ENCODE measurements at places on chromosomes 3 and 15.

DNA sequence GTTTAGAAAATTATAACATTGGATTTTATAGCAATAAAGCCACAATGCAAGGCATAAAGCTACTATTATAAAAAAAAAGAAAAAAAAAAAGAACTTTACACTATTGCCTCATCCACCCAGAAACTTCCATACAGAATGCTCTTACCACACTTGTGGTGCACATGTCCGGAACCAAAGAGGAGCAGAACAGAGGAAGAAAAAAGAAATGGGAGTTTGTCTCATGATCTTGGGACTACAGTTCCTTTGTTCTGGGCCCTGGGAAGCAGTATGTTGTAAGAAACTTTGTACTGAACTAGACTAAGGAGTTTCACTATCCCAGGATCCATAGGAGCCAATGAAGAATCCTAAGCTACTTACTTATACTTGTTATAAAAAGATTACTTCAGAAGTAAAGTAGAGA lies 36.1 kb downstream of the FMN1 start:
- DNase-seq, result no peak

DNA sequence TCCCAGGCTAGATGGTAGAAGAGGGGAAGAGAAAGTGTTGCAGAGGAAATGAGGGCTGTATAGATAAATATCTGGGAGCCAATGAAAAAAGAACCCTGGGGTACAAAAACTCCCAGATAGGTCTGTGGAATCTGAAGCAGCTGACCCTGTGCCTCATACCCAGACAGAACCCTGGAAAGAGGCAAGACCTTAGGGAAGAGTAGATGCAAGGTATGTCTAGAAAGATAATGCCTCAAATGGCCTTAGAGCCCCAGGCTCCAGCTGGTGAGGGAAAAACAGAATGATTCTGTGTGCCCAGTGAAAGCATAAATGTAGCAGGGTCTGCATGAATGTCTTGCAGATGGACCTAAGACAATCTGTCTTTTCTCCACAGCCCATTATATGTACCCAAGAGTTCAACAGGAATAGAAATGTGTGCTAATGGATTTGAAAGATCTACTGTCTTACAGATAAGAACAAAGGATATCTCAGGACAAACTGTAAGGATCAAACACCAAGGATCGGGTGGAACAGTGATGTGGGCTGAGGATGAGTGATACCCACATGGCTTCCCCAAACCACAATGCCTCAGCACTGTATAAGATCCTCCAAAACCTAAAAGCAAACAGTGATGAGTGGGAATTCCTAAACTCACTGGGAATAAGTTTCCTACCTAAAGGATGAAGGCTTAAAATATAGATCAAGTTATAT lies 58.8 kb downstream of the NCEH1 start:
- no peak for DNase-seq

- no peak for DNase-seq
Observed at GRCh38 chr3:73415118-73415517, 209.6 kb downstream of the PDZRN3 start.

DNA sequence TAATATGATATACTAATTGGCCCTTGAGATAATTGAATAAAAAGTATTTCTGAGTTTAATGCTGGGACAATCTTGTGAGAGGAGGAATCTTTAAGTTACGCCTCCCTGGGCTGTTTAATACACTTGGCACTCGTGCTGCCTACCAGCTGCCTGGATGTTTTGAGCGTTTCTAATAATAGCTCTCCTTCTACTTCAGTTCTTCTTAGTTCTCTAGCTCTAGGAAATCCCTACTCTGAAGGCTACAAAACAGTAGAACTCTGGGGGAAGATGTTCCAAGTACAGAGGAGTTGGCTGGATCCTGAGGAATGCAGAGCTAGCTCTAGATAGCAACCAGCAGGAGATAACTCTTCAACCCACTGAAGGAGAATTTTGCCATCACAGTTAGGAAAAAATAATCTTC lies 3.5 kb downstream of the NAALADL2 start:
- DNase-seq, result no peak

DNA sequence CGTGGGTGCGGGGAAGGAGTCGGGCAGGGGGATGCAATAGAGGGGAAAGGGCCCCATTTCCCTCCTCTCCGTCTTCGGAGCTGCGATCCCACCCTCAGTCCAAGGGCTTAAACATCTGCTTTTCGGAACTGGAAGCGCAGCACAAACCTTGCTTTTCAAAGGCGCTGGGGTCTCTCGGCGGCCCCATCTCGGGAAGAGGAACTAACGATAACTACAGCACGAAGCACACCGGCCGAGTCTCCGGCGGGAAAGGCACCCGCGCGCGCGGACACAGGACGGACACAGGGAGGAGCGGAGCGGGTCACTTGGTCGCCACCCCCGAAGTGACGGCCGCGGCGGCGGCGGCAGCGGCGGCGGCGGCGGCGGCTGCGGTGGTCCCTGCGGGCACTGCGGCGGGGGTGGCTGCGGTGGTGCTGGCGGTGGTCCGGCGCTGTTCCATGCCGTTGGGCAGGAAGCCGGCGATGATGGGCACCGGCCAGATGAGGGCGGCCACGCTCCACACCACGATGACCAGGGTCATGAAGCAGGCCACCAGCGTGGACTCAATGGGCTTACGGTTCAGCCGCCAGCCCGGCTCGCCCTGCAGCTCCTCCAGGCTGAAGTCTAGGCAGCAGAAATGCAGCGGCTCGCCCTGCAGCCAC lies 1.1 kb downstream of the TMEM158 start:
- peak; percentile 95 for DNase-seq

- DNase-seq, result no peak
Observed at GRCh38 chr3:193780397-193780796, 187.4 kb downstream of the OPA1 start.

DNA sequence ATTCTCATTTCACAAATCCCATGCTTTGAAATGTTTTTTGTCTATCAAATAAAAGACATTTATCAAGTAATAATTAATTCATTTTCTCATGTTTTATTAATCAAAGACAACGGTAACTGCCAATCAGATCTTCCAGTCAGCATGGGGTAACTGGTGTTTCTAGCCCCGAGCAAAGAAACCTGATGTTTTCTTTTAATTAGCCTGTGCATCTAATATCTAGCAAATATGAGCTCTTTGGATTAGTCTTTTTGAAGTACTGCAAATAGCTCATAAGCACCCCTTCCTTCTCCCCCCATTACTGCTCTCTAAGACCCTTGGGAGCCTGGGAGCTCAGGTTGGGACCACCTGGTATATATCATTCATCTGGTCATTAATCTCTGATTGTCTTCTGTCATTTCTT lies 43.1 kb upstream of the SRGAP3 start:
- no peak for DNase-seq

DNA sequence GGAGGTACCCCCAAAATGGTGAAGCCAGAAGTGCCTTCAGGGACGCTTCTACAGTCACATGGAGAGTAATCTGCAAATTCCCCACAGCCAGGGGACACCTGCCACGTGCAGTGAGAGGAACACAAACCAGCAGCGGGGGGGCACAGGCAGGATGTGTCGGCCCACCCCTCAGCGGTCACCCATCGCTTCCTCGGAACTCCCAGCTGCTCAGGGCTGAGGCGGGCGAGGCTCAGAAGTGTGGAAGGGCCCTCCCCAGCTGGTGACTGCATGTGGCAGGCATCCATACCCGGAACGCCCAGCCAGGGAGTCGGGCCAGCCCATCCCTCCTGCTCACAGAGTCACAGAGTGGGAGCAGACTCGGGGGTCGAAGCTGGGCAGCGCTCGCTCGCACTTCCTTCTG lies 63.7 kb downstream of the SLC12A8 start:
- DNase-seq, result no peak

DNA sequence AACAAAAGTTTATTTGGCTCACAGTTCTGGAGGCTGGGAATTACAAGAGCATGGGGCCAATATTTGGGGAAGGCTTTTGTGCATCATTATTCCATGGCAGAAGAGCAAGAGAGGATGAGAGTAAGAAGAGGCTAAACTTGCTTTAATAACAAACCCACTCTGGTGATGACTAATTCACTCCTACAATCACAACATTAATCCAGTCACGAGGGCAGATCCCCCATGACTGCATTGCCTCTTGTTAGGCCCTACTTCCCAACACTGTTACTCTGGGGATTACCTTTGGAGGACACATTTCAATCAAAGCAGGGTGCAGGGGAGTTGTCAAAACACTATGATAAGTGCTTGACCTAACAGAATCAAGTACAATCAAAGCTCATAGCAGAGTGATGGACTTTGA lies 181.7 kb downstream of the BBX start:
- DNase-seq, result no peak

- DNase-seq, result no peak
Observed at GRCh38 chr3:18246336-18247060, 178.6 kb downstream of the SATB1 start.

Data from SK-N-SH (cell line).